ENCODE measurements at places on chromosomes 7 and 10. TPM values are rescaled to one million over a fixed set of nuclear protein-coding genes. Genes with fewer than 3 reads are reported as not detected.

ABCC2 gene
- 0.60 TPM for total RNA-seq

FBH1 gene
- total RNA-seq, result 131 TPM

TMEM236 gene
- total RNA-seq, result not detected

FGFBP3 gene
- total RNA-seq, result 0.47 TPM

CPEB3 gene
- 0.43 TPM for total RNA-seq

GPR37 gene
- total RNA-seq, result 4.7 TPM

C10orf53 gene
- total RNA-seq, result not detected

ENO4 gene
- total RNA-seq, result 0.34 TPM

ANKRD61 gene
- not detected for total RNA-seq

LBX1 gene
- under 0.01 TPM for total RNA-seq

ANXA8 gene
- 0.52 TPM for total RNA-seq

TET1 gene
- total RNA-seq, result 3.0 TPM

WDFY4 gene
- total RNA-seq, result not detected

STAG3 gene
- total RNA-seq, result 0.32 TPM

PIP gene
- not detected for total RNA-seq

PPP1R3C gene
- 125 TPM for total RNA-seq

FOXI2 gene
- total RNA-seq, result not detected

ZCCHC24 gene
- 35.1 TPM for total RNA-seq

SH2B2 gene
- 0.95 TPM for total RNA-seq

PITX3 gene
- 0.16 TPM for total RNA-seq

ZNF746 gene
- total RNA-seq, result 9.2 TPM

SHTN1 gene
- 1.2 TPM for total RNA-seq

CALHM3 gene
- not detected for total RNA-seq

CNPY1 gene
- total RNA-seq, result not detected

CYP26A1 gene
- total RNA-seq, result not detected

PITRM1 gene
- total RNA-seq, result 36.8 TPM

CPA4 gene
- 2.7 TPM for total RNA-seq

PIK3AP1 gene
- 0.52 TPM for total RNA-seq

COL1A2 gene
- total RNA-seq, result 4,873 TPM

OPALIN gene
- total RNA-seq, result not detected

HBP1 gene
- total RNA-seq, result 149 TPM

OR2A1 gene
- total RNA-seq, result not detected

ADCY1 gene
- total RNA-seq, result 3.2 TPM

TCF7L2 gene
- total RNA-seq, result 2.1 TPM

REEP3 gene
- 32.0 TPM for total RNA-seq

NUTM2A gene
- 0.34 TPM for total RNA-seq

CAMK2B gene
- not detected for total RNA-seq

GALNT11 gene
- total RNA-seq, result 51.8 TPM

TRAPPC14 gene
- 4.4 TPM for total RNA-seq

ELOVL3 gene
- total RNA-seq, result 0.47 TPM

ASIC3 gene
- total RNA-seq, result not detected

CTNNA3 gene
- not detected for total RNA-seq

GRID2IP gene
- total RNA-seq, result under 0.01 TPM

STRIP2 gene
- 0.77 TPM for total RNA-seq
